ENCODE measurements at places on chromosomes 6 and 20.

DNA sequence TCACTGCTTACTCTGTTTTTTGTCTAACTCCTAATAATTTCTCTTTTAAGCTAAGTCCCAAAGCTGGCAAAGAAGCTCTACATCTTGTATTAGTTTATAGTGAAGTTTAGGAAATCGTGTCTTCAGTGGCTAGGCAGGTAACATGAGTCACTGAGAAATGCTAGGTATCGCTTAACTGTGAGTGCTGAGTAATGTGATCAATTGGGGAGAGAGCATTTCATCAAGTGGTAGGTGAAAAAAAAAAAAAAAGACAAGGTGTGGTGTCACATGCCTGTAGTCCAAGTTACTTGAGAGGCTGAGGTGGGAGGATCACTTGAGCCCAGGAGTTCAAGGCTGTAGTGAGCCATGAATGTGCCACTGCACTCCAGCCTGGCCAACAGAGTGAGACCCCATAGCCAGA is 125.3 kb downstream of the FAM83B start:
- no peak for DNase-seq

- DNase-seq = no peak
These were observed 41.9 kb downstream of the SYNJ2 start for GRCh38 chr6:158023597-158023939.

DNA sequence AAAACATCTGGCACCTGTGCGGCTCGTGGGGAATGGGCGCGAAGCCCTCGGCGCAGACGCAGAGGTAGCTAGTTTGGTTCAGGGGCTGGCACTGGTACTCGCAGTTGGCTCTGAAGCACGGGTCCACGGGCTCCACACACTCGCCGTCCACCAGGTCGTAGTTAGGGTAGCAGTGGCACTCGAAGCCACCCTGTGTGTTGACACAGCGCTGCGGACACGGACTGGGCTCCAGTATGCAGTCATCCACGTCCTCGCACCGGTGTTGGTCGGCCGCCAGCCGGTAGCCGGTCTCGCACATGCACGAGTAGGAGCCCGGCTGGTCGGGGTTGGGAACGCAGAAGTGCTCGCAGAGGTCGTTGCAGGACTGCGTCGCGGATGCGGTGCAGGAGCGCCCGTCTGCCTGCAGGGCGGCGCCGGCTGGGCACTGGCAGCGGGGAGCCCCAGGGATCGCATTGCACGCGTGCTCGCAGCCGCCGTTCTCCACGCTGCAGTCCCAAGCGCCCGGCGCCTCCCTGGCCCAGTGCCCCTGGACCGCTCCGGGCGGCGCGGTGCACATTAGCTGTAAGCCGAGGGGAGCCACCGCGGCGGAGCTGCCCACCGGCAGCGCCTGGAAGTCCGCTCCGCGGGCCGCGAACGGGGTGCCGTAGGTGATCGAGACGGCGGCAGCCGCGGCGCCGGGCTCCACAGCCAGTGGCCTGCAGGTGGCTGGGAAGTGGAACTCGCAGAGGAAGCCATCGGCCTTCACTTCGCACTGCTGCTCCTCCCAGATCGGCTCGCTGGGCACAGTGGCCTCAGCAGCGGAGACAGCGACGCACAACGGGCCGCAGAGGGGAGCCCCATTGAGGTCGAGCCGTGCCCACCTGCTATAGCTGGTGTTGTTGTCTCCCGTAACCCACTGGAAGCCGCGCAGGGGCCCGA is 930 bp downstream of the THBD start:
- DNase-seq = no peak

DNA sequence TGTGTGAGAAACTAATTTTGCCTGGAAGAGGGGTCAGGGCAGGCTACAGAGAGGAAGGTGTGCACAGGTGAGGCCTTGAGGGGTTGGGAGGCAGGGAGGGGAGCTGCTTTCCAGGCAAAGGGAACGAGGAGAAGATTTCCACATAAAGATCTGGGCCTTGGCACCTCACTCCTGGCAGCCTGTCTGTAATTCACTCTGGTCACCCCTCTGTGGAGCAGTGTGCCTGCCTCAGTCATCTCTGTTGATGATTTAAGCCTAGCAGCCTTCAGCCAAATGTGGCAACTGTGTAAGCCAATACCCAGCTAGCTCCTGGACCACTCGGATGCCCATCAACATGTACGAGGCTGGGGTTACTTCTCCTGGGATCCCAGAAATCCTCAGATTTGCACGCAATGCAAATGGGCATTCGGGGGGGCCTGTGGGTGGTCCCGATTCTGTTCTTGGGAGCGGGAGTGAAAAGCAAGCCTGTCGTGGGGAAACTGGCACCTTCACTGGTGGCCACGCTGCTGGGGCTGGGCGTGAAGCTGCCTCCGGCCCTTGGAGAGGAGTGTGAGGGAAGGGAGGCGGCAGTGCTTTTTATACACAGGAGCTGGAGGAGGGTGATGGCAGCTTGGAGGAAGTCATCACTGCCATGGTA is 360.4 kb downstream of the ZFAND3 start:
- DNase-seq = no peak

- DNase-seq = no peak
These were observed 152.3 kb downstream of the CDC5L start for GRCh38 chr6:44539701-44540355.

DNA sequence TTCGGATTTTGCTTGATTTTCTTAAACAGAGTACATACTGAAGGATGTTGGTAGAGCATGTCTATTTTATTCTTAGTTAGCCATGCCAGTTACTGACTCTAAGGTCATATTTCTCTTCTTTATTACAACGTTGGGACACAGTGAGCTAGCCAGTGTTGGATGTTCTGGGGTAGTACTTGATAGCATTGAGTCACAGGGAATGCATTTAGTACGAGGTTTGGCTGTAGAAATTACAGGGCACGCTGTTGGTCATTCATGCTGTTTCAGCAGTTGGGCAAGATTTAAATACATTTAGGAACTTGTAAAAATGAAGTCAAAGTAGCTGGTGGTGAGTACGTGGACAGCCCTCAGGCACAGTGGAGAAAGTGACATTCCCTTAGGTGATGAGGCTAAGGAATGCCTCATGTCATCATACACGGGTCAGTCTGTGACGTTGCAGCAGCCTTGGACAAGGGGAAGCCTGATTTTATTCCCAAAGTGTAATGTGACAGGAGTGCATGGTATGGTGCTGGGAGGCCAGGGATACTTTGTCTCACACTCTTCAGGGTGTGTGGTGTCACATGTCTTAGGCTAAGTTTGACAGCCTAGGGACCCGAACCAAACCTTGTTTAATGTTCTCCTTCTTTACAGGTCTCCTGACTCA is 57.7 kb upstream of the SLC22A1 start:
- no peak for DNase-seq

DNA sequence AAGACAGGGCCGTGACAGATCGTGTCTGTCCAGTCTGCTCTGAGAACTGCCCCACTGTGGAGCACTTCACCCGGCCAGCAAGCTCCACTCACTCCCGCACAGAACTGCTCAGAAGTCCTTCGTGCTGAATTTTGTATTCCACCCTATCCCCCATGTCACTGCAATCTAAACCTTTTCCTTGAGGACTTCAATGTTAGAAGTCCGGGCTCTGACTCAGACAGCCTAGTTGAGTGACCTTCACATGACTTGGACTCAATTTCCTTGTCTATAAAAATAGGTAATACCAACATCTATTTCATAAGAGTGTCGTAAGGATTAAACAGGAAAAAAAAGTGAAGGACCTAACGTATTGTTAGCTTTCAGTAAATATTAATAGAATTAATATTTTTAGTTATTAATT is 161.6 kb downstream of the QRSL1 start:
- no peak for DNase-seq

DNA sequence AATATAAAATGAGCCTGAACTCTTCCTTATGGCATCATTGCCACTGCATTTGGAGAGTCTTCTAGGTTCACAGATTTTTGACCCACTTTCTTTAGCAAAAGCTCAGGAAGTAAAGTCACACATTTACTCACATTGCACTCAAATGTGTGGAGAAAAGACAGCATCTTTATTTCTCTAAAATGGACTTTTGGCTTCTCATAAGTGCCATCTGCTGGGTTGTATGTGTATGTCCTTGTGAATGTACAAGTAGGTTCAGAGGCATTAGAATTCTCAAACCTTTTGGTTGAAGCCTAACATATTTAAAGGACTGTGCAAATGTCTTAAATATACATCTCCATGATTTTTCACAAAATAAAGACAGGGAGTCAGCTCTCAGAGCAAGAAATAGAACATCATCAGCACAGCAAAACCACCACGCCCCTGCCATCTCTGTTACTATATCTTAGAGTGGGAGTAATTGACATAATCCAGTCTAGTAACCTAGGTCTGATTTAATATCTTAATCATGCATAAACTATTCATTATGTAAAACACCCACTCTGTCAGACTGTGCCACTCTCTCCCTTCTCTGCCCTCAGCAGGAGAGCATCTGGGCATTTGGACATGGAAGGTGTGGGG is 42.2 kb upstream of the SPTLC3 start:
- DNase-seq = no peak

DNA sequence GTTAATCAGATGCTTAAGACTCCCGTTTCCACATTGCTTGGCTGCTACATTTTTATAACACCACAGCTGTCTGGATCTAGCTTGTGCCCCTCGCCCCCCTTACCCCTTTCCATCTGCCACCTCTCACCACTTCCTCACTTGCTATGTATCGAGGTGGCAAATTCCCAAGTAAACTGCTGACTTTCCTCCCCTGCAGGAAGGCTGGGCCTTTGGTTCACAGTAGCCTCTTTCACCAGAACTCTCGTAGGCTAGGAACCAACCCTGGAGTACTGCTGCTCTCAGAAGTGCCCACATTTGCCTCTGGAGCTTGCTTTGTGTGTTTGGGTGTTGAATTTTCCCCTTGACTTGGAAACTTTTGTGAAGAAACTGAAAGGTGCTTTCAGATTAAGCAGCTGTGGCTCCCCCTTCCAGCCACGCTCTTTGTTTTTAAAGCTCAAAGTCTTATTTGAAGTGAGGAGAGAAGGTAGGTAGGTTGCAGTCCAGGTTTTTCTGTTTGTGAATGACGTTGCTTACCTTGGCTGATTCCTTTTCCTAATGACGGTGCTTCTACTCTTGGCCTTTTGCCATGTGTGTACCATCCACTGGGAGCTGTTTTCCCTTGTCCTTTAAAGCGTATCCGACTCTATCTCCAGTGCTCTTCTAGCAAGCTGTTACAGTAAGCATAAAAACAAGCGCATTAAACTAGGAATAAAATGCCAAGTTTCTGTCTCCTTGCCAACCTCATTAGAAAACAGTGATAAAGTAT is 90.4 kb downstream of the CARMIL1 start:
- DNase-seq = no peak

GRCh38 chr20:20000211-20000968 is 16.8 kb upstream of the NAA20 start:
- DNase-seq = no peak

GRCh38 chr6:109322825-109323224 is 59.4 kb downstream of the CD164 start:
- DNase-seq = no peak

DNA sequence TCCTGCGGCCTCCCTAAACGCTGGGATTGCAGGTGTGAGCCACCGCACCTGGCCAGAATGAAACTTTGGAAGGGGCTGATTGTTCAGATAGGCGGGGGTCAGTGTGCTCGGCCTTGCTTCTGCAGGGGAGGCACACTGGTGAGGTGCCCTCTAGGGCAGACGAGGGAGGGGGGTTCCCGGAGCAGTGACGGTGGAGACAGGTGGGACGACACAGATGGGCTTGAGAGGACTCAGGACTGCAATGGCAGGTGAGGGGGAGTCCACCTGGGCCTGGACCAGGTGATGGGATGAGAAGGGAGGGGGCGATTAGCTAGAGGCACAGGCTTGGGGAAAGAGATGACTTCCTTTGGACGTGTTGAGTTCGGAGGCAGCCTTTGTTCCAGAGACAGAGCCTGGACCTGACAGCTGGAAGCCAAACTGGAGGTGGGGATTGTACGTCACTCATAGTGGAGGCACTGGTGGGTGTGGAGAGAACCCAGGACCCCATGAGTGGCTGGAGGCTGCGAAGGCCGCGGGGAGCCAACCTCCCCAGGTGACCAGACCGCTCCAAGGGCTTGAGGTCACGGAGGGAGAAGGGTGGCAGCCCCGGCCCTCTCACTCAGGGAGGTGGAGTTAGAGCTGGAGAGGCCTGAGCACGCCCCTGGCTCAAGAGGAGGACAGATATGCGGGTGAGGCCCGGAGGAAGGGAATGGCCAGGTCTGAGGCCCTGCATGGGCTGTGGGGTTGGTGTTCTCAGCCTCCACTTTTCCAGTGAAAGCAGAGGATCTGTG is 10.5 kb upstream of the MAP1LC3A start:
- DNase-seq = no peak

DNA sequence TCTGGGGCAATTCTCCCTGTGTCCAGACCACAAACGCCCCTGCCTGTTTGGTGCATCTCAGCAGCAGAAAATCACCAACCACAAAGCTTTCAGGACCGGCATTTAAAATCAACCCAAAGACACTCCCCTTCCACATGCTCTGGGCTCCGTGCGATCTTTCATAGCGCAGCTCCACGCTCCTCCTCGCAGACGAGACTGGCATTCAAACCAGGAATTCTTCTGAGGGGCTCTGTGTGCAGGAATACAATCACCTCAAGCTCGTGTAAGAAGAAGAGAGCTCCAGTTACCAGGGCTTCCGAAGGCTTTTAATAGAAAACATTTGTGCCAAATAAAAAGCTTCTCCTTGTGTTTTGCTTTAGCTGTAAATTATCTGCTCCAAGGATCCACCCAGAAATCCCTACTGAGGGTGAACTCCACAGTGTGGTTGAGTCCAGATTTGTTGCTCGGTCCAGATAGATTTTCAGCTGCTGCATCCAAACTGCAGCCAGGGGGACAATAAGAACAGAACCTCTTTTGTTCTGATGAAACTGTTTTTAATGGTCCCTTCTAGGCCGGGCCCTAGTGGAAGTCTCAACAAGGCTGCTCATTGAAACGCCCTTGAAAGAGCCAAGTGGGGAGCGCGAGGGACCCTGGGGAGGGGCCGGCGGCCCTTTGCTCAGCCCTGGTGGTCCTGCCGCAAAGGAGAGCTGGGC is 16.4 kb upstream of the BMP7 start:
- DNase-seq = no peak

GRCh38 chr6:125183391-125183790 is 29.8 kb downstream of the TPD52L1 start:
- DNase-seq = no peak

DNA sequence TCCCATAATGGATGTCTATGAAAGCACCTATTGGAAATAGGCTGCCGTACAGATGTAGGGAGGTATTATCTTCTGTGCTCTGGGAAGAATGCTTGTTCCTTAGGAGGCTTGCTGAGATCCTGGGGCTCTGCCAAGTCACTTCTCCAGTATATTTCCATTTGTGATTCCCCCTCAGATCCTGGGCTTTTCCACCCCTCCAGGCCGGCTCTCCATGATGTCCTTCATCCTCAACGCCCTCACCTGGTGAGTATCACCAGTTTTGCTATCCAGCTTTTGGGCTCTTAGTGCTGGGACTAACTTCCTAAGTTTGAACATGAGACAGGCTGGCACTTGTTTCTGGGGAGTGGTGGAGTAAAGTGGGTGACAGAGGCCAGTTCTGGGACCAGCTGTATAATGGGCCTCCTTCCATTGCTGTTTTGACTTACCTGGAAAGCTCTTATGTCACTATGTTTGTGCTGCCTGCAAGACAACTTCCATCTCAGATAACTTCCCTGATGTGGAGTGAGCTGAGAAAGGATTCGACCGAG is 2.6 kb downstream of the SYS1 start:
- no peak for DNase-seq
